Hematopoietic multipotent progenitor cell treated with erythropoietin and hydrocortisone succinate and interleukin-3 and kit ligand, for 15 days (in vitro differentiated cells): ENCODE measurements at places on chromosomes 11 and 22.

- no peak for DNase-seq
These were observed 11.0 kb downstream of the CARS1 start for GRCh38 chr11:3046190-3046589.

DNA sequence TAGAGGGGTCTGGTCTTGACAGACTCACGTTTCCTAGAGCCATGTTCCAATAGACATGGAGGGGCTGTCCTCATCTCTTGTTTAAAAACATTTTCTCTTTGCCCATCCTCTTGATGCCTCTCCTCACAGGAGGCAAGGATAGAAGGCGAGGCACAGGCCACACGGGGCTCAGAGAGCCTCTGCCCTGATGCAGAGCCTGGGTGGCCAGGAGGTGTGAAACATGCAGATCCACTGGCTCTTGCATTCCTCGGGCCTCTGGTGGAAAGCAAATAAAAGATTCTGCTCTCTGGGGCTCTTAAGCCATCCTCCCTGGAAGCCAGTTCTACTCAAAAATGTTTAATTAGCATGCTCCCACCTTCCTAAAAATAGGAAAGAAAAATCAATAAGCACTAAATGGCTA, 43.6 kb upstream of the NTM start:
- no peak for DNase-seq

GRCh38 chr11:87423161-87423560, 385.4 kb downstream of the TMEM135 start:
- DNase-seq = no peak

DNA sequence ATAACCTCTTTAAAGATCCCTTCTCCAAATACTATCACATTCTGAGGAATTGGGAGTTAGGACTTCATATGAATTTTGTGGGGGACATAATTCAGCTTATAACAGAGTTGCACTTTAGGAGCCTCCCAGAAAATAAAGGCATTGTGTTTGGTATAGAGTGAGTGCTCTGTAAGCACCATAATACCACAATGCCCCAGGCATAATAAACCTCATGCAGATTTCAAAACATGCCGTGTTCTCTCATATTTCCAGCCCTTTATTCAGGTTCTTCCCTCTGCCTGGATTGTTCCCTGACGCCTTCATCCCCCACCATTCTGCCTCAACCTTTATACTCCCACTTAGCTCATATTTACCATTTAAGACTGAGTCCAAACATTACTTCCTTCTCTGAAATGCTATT, 398.8 kb upstream of the FAT3 start:
- no peak for DNase-seq

- no peak for DNase-seq
These were observed 65.7 kb upstream of the APOA1 start for GRCh38 chr11:116903090-116903489.

DNA sequence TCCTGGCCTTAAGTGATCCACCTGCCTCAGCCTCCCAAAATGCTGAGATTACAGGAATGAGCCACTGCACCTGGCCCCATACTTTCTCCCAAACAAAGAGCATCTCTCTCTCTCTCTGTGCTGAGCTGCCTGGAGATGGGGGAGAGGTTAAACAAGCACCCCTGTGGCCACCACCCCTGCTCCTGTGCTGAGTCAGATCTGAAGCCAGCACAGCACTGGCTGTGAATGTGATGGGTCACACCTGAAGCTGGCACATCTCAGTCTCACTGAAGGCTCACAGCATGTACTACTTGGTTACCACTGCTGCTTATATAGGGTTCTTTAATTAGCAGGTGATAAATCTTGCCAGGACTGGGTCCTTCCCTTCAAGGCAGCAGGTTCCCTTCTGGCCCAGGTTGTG, 10.8 kb upstream of the WEE1 start:
- no peak for DNase-seq

DNA sequence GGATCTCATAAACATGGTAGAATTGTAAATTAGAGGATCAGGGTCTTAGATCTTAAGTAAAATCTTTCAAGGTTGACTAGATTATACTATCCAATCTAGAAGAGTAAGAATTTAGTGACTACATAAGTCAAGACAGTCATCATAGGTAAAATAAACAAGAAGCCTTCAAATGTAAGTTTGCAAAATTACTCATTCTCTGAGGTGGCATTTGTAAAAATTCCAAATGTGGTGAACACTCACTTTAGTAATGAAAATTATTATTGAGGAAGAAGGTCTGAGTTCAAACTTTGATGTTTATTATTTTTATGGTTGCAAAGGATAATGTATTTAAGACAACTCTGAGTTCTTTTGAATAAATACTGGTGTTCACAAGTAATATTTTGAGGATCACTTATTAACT, 4.6 kb downstream of the HYLS1 start:
- no peak for DNase-seq
